ENCODE measurements at places on chromosomes 7 and 10. TPM values are rescaled to one million over a fixed set of nuclear protein-coding genes. Genes with fewer than 3 reads are reported as not detected.

DNA sequence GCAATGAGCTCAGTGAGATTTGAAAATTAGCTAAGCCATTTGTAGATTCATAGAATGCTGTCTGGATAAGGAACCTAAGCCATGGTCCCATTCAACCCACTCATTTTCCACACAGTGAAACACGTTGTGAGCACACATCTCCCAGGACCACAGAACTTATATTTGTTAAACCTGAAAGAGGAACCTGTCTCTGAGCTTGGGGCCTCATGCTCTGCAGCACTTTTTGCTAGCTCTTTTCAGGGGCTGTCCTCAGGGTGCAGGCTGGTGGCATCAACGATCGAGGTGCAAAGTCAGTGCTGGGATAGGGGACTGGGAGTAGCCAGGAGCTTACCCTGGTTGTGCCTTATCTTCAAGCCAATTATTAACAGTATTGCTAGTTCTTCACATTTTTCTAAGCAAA is 11.9 kb downstream of the HECW1 start:
- H3K4me1 ChIP-seq: no peaks in the 10 kb centered on the region
- no peak overlapping the region for H3K27ac ChIP-seq
- H3K36me3 ChIP-seq: no peaks in the 10 kb centered on the region
- H3K27me3 ChIP-seq: peaks cover 44% of the 10 kb centered on the region
- no peak for DNase-seq

DNA sequence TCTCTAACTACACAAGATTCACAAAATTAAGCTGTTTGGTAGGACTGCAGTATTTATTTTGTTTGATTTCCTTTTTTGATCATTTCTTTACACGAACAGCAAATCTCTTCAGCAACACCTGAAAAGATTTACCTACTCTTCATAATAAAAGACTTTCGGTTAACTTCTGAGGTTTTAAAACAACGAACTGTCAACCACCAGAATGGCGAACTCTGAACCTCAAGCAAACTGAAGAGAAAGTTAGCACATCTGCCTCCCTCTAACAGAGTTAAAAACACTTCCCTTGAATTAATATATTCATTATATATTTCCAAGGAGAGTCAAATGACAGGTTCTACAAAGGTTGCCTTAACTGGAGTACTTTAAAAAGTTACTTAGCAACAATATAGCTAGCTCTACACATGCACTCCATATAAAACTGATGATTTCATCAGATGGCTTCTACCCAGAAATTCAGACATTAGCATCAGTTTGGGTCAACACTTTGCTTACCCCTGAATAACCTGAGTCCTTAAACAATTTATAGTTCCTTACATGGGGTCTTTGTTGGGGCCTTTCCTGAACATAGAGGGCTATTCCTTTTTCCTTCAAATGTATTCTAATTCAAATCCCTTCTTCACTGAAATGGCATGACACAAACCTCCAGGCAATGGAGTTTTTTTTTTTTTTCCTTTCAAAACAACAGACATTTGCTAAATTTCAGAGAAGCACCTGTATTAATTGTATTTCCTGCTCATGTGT is 118.3 kb downstream of the SEM1 start:
- H3K27ac ChIP-seq: no peak overlapping the region
- no peaks in the 10 kb centered on the region for H3K36me3 ChIP-seq
- H3K27me3 ChIP-seq: no peaks in the 10 kb centered on the region
- H3K4me3 ChIP-seq: no peak overlapping the region

The MMD2 gene
- not detected for total RNA-seq

DNA sequence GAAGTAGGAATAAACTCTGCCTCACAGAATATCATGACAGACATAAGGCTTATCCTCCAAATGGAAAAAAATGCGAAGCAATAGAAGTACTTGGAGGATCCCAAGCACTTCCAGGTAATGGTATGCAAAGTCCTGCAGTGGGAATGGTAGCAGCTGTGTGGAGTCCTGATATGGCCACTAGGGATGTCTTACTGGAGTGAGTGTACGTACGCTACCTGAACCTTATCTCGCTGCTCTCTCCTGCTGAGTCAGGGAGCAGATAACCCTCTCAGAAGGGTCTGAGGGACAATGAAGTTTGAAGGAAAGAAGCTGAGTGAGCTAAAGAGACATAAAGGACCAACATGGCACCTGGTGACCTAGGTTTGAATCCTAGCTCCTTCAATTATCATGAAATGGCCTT is 42.2 kb downstream of the CH25H start:
- H3K27me3 ChIP-seq: no peaks in the 10 kb centered on the region
- no peak overlapping the region for H3K4me3 ChIP-seq
- DNase-seq: no peak
- no peak overlapping the region for H3K27ac ChIP-seq
- H3K36me3 ChIP-seq: no peaks in the 10 kb centered on the region

GRCh38 chr10:86023931-86024280 is 342.7 kb downstream of the GRID1 start:
- H3K4me3 ChIP-seq: no peak overlapping the region
- no peaks in the 10 kb centered on the region for H3K27me3 ChIP-seq
- peak overlapping the region; percentile 48 for H3K27ac ChIP-seq
- H3K36me3 ChIP-seq: no peaks in the 10 kb centered on the region
- peak; percentile 45 for DNase-seq

- H3K4me1 ChIP-seq: no peaks in the 10 kb centered on the region
- no peaks in the 10 kb centered on the region for H3K36me3 ChIP-seq
- H3K27ac ChIP-seq: peak overlapping the region; percentile 90
- no peaks in the 10 kb centered on the region for H3K27me3 ChIP-seq
- H3K4me3 ChIP-seq: peak overlapping the region; percentile 92
Measured at GRCh38 chr10:18658271-18659124, 733 bp upstream of the ARL5B start.
